ENCODE measurements at places on chromosomes 2 and 18. TPM values are rescaled to one million over a fixed set of nuclear protein-coding genes. Genes with fewer than 3 reads are reported as not detected.
A peak's percentile ranks its signal among the peaks of the same experiment; 100 is the strongest.

DNA sequence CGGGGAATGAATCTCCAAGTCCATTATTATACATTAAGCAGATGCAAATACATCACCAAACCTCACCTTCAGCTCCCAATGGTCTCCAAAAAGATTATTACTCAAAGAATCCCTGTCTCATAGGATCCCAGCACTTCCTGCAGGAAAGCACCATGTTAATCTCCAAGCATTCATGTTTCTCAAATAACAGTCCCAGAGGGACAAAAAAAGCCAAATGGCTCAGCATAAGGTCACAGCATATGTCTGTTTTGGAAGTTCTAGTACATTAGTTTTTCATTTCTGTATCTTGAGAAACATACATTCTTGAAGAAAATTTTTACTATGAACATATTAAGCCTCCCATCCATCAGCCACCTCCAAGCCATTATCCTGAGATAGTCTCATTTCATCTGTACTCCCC lies 103.3 kb downstream of the METTL4 start:
- peak; percentile 7 for DNase-seq

Gene VWC2L
- not detected for polyA plus RNA-seq

Gene ZNF385B
- polyA plus RNA-seq: not detected

Gene LRRTM1
- 0.26 TPM for polyA plus RNA-seq

Gene CSRNP3
- 15.5 TPM for polyA plus RNA-seq

GRCh38 chr2:67950919-67951318 lies 111.9 kb downstream of the C1D start:
- DNase-seq: no peak

GRCh38 chr18:72152935-72153334 lies 391.2 kb downstream of the CBLN2 start:
- no peak for DNase-seq

DNA sequence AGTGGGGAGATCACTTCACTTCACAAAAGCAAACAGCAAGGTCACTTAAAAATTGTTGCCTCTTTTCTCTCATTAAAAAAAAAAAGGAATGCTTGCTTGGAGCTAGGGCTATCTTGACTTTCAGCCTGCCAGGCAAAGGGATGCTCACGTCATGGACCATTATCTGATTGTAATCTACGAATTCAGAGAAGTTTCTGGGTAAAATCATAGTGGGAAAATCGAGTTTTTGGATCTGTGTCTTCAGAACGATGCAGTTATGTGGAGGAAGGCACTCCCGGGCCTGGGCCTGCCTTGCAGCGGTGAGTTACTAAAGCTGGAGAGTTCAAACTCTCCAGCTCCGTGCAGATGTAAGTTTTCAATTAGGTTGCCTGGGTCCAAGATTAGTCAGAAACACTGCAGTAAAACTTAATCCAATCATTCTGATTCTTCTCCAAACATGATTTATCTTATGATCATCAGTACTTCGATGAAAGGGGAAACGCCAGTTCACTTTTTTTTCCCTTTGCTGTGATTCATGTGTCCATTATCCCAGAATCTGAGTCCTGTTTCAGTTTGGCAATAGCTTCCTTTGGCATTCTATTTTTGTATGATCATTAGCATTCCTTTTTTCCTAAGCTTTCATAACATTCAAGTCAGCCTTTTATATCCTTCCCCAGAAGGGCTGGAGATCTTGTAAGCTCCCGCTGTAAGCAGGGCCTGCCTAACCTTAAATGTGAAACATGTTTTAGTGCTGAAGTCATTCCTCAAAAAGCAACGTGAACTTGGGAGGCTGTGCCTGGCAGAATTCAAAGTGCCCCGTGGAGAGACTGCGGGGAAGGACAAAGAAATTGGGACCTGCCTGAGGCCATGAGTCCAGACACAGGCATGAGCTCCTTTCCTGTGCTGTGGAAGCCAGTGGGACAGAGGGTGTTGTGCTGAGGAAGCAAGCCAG lies 119.3 kb upstream of the TWIST2 start:
- DNase-seq: peak; percentile 81

DNA sequence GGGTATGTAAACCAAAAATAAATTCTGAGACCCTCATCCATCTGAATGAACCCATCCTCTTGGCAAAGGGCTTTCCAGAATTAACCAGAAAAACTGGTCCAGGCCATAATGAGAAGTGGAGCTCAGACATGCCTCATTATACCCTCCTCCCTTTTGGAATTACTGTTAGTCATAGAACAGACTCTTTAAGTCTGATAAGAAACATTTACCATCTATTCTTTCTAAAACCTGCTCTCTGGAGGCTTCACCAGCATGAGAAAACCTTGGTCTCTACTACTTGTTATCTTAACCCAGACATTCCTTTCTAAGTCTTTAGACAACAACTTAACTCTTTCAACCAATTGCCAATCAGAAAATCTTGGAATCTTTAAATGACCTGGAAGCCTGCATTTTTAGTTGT lies 82.8 kb downstream of the QPCT start:
- DNase-seq: no peak

GRCh38 chr2:70663411-70663810 lies 104.6 kb downstream of the ADD2 start:
- no peak for DNase-seq
